Karpas-422 (cell line): ENCODE measurements at places on chromosomes 5 and 9. TPM values are rescaled to one million over a fixed set of nuclear protein-coding genes. Genes with fewer than 3 reads are reported as not detected.

The PCDHA4 gene
- total RNA-seq: not detected in 2 replicates

The FAM120AOS gene
- 47.1 and 48.1 TPM in 2 replicates for total RNA-seq

The RBM27 gene
- 14.8 and 24.8 TPM in 2 replicates for total RNA-seq

The BTNL9 gene
- total RNA-seq: 1.3 TPM in 1 of 2 replicates, not detected in the other

The ISL1 gene
- not detected in 2 replicates for total RNA-seq

The PCDHA9 gene
- total RNA-seq: not detected in 2 replicates

The TMC1 gene
- not detected in 2 replicates for total RNA-seq

The CDX1 gene
- not detected in 2 replicates for total RNA-seq

The PCDHB16 gene
- total RNA-seq: 0.04 and 0.54 TPM in 2 replicates

The ROPN1L gene
- total RNA-seq: 1.2 TPM in 1 of 2 replicates, not detected in the other

The IFNA2 gene
- total RNA-seq: not detected in 2 replicates

The PRRX2 gene
- total RNA-seq: not detected in 2 replicates

The ZNF782 gene
- 8.9 and 11.0 TPM in 2 replicates for total RNA-seq

The DIPK1B gene
- not detected in 2 replicates for total RNA-seq

The POU5F2 gene
- total RNA-seq: 0.94 and 3.3 TPM in 2 replicates

The ZBTB6 gene
- 10.8 and 26.5 TPM in 2 replicates for total RNA-seq

The SLC36A2 gene
- total RNA-seq: not detected in 2 replicates

The FAM221B gene
- not detected in 2 replicates for total RNA-seq

The LEAP2 gene
- 3.1 and 6.6 TPM in 2 replicates for total RNA-seq

The SLC45A2 gene
- not detected in 2 replicates for total RNA-seq

The C1QTNF3 gene
- total RNA-seq: 12.9 and 20.5 TPM in 2 replicates

The FAM153A gene
- 0.61 TPM in 1 of 2 replicates, not detected in the other for total RNA-seq

The SLIT3 gene
- total RNA-seq: not detected in 2 replicates

The DBN1 gene
- 29.1 and 72.7 TPM in 2 replicates for total RNA-seq

The JAK2 gene
- total RNA-seq: 7.0 and 9.6 TPM in 2 replicates

The FOXI1 gene
- total RNA-seq: 0.07 TPM in 1 of 2 replicates, not detected in the other

The NIPBL gene
- total RNA-seq: 38.1 and 65.9 TPM in 2 replicates

The SLC27A6 gene
- not detected in 2 replicates for total RNA-seq

The CTNND2 gene
- total RNA-seq: not detected in 2 replicates

The GARIN3 gene
- total RNA-seq: not detected in 2 replicates

The ELL2 gene
- total RNA-seq: 0.32 and 0.48 TPM in 2 replicates

The PLAC8L1 gene
- total RNA-seq: 2.0 TPM in 1 of 2 replicates, not detected in the other

The GMCL2 gene
- total RNA-seq: not detected in 2 replicates

The UBAP1 gene
- 18.3 and 22.6 TPM in 2 replicates for total RNA-seq

The ZBTB26 gene
- total RNA-seq: 7.6 and 21.8 TPM in 2 replicates

The SREK1 gene
- 180 and 226 TPM in 2 replicates for total RNA-seq

The ANXA1 gene
- total RNA-seq: not detected in 2 replicates

The SMC5 gene
- 18.8 and 42.8 TPM in 2 replicates for total RNA-seq

The MAMDC4 gene
- total RNA-seq: 7.9 TPM in 2 replicates
